NCI-H460 (cell line): ENCODE measurements at places on chromosomes 11 and 22. TPM values are rescaled to one million over a fixed set of nuclear protein-coding genes. Genes with fewer than 3 reads are reported as not detected.
A peak's percentile ranks its signal among the peaks of the same experiment; 100 is the strongest.

The NTM gene
- total RNA-seq: 2.3 and 3.7 TPM in 2 replicates

The CD59 gene
- total RNA-seq: 45.8 and 62.7 TPM in 2 replicates

The KRTAP5-4 gene
- not detected in 2 replicates for total RNA-seq

The MMP11 gene
- 1.8 and 2.1 TPM in 2 replicates for total RNA-seq

The SPTBN2 gene
- 17.0 and 17.4 TPM in 2 replicates for total RNA-seq

The COMT gene
- 90.3 and 100 TPM in 2 replicates for total RNA-seq

DNA sequence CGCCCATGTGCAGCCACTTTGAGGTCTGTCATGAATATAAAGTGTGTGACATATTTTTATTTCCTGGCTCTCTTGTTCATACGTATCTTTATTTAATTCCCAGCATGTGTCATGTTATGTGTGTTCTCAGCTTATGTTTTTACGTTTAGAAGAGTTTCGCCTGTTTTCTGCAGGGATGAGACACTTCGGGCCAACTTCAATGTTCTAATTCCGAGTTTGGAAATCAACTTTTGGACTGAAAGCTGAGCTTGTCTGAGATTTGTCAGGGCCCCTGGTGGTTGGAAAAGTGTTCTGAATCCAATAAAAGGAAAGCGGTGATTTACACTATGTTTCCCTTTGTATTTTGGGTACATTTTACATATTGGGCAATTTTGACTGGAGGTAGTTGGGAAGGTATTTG, 810.7 kb downstream of the TBC1D22A start:
- no peak for DNase-seq

DNA sequence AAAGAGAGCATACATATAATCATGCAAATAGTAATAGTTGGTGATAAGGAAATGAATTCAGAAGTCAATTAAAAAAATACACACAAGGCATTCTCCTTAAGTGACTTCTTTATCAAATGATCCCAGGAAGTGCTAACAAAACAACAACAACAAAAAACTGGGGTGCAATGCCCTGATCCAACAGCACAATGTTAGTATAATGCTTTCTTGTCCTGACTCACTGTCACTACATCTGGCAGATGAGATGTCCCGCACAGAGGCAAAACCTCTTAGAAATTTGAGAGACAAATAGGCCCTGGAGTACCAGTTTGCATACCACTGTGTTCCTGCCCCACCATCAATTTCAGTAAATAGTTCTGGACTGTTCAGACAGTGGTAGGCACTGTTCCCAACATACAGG, 11.0 kb upstream of the AMBRA1 start:
- no peak for DNase-seq

DNA sequence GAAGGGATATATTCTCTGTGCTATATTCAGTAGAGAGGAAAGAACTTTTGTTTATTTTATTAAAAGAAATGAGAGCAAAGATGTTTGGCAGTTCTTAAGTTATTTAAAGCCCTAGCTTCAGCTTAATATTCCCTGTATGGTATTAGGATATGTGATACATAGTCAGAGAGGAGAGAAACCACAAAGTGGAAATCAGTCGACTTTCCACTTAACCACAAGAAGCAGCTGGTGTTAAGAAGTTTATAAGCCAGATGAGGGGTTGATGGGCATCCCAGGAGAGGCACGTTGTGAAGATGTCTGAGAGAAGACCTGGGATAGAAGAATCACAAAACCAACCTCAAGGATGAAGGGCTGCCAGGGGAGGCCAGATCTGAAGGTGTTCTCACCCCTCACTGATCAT, 23.3 kb upstream of the PHF21B start:
- DNase-seq: no peak

- no peak for DNase-seq
These were observed 191.4 kb upstream of the SORL1-AS1 start for GRCh38 chr11:121644187-121644512.

DNA sequence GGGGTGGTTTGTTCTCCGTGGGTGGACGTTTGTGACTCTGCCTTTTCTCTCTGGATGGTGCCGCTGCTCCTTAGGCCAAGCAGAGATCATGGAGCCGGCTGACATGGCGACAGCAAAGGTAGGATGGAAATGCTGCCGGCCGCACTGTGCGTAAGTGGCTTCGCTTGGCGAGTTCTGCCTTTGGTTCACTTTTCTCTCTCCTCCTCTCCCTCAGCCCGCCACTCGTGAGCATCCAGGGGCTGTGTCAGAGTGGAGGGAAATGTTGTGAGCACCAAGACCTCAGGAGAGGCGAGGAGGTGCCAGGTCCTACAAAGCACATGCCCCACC, 80.5 kb downstream of the GRAMD1B start:
- DNase-seq: no peak

- DNase-seq: peak; percentile 16
These were observed 321.0 kb downstream of the NTM start for GRCh38 chr11:131691181-131692041.

DNA sequence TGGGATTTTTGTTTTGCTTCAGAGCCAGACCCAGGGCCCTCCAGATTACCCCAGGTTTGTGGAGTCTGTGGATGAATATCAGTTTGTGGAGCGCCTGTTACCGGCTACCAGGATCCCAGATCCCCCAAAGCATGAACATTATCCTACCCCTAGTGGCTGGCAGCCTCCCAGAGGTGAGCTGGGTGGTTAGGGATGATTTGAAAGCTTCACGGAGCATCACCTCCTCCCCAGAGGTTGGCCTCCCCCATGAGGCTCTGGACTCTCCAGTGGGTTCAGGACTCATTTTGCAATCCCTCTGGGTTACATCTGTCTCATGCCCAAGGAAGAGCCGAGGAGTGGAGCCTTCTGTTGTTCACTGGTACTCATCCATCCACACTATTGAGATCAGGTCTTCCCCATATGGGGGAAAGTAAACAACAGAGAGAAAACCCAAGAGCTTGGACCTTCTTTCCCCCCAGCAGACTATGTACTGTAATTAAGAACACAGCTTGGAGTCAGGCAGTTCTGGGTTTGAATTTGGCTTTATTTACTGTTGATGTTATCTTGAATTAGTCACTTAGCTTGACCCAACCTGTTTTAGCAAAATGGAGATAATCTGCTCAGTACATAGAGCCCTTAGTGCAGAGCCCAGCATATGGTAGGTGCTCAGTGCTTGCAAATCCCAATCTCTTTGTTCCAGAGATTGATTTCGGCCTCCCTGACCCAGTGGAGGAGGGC, 2.5 kb downstream of the MRPL49 start:
- no peak for DNase-seq

DNA sequence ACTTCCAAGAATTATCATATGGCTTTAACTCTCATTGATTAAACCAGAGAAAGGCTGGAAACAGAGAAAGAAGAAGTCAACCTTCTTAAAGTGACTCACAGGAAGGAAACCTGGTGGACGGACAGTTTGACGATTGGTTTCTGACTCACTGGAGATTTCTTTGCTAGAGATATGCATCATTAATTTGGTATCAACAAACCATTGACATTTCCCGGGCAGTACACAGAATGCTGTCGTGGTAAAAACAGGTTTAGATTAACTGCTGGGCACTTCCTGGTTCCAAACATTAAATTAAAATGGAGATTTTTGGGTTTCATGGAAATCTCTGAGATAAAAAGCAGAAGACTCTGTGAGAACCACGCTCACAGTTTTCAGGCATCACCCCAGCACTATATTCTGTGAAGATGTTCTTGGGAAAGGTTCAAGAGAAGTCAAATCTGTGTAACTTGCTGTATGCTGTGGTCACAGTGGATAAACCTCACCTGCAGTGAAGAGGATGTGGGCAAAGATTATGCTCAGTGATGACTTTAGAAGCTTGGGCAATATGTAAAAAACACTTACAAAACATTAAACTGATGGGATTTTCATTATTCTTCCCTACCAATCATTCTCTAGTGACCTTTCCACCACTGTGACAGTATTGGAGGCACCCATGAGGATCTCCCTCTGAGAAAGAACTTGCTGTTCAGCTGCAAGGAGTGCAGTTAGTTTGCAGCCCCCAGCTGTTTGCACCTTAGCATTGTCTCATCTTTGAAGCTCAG, 61.1 kb upstream of the CD44 start:
- DNase-seq: no peak

DNA sequence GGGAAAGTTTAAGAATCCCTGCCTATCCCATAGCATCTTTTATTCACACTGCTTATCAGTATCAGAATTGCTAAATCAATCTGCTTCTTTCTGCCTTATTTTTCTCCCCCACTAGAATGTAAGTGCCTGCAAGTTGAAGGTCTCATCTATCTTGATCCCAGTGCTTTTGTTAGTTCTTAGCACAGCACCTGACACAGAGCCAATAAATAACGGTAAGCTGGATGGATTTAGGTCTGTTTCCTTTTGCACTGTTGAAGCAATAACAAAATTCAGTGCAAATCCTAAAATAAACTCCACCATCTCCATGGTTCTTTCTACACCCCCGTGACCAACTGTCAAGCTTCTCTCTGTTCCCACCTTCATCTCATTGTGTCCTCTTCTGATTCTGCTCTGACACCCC, 36.7 kb upstream of the CD44 start:
- DNase-seq: no peak

DNA sequence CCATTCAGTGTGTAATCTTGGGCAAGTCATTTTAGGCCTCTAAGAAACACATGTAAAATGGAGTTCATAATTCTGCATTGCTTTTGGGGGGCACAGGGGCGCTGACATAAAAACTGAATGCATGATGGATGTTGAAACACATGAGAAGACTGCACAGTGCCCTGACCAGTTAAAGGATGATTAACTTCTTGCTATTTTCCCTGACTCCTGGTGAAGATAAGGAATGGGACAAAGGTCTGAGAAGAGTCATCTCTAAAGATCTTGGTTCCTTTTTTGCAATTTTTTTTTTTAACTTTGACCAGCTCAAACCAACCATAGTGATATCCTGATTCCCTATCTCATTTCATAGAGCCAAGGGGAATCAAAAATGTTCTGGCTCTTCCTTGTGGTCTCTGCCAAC, 134.9 kb upstream of the TENM4 start:
- DNase-seq: no peak

DNA sequence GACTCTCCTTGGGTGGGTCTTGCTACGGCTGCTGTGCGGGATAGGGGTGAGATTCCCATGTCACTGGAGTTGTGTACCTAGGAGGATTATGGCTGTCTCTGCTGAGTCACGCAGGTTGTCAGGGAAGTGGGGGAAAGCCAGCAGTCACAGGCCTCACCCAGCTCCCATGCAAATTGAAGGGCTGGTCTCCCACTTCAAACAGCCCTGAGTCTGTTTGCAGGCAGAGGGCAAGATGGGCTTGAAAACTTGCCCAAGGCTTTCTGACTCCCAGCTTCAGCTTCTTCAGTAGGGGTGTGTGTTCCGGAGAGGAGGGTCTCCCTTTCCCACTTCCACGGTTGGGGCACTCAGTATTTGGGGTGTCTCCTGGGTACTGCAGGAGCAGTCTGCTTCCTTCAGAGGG, 10.9 kb upstream of the SC5D start:
- no peak for DNase-seq

DNA sequence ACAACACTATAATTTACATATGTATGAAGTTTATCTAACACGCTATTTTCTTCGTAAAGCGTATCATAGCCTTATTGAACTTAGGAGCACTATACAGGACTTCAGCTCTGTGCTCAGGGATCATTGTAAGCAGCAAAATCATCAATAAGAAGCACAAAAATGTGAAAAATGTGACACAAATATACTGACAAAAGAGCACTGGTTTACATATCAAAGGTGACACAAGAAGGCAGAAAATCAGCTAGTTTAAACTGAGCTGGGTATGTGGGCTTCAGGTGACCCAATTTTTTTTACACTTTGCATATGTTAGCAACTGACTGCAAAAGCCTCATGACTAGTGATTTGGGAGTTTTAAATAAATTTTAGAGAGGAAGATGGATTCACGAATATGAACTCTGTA, 215.2 kb upstream of the CHORDC1 start:
- no peak for DNase-seq

DNA sequence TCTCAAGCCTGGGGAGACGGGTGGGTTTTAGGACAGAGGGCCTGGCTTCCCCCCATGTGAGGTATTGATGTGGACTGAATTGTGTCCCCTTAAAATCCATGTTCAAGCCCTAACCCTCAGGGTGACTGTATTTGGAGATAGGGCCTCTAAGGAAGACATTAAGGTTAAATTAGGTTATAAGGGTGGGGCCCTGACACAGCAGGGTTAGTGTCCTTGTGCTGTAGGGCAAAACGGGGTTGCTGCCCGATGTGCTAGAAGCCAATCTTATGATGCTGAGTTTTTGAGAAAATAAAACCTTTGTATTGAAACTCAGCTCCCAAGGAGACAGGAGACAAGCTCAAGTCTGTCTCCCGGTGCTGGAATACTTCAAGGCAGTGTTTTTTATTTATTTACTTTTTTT, 71.1 kb upstream of the NUP50 start:
- DNase-seq: no peak

DNA sequence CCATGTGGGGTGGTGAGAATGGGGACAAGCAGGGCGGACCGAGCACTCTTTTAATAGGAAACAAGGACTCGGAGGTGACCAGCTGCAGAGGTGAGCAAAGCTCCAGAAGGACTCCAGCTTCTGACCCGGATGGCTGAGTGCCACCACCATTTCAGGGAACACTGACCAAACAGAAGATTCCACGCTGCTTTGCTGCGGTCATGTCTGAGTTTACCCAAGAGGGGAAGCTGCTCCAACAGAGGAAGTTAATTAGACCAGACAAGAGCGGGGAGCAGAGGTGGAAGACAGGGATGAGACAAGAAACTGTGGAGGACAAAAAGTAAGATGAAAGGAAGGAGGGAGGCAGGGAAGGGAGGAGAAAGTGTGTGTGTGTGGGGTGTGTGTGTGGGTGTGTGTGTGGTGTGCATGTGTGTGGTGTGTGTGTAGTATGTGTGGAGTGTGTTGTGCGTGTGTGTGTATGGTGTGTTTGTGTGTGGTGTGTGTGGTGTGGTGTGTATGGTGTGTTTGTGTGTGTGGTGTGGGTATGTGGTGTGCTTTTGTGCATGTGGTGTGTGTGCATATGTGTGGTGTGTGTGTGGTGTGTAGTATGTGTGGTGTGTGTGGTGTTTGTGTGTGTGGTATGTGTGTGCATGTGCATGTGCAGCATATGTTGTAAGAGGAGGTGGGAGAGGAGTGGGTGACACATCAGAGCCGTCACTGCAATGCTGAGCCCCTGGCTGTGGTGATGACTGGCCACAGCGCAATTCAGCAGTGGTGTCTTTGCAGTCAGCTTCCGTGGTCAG, 82.2 kb upstream of the AKIP1 start:
- DNase-seq: no peak

DNA sequence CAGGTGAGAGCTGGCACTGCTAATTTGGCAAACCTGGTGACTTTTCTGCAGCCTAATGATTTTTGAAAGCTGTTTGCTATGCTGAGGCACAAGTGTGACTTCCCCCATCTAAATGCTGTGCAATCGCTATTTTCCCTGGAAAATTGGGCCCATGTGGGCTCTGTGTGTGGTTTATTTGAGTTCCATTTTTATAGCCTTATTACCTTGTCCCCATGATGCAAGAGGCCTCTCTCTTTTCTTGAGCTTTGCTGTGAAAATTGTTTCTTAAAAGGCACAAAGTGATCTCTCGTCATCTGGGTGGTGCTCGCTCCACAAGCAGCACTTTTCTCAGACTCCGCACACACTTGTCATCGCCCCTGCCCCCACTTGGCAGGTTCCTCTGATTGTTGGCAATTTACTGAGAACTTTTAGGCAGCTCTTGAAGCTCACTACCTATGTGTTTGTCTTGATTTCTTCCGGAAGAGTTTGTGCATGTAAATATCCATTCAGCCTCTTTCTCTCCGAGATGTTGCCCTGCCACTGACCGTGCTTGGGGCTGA, 24.9 kb downstream of the BMAL1 start:
- DNase-seq: no peak
